ENCODE measurements at places on chromosomes 1 and 21.

DNA sequence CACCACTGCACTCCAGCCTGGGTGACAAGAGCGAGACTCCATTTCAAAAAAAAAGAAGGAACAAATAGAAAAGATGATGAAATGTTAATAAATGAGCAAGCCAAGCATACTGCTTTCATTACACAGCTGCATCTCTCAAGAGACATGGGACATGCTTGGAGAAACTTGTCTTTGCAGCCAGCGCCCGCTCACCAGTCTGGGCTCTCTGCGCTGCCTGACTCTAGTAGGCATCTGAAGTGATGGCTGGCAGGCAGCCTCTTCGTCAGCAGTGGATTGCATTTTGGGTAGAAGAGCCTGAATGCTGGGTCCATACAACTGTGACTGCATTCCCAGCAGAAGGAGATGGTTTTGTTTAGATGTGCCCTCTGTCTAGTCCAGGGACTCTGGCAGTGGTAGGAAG, 48.0 kb downstream of the IL6R start:
- DNase-seq = no peak

GRCh38 chr21:38597421-38597820, 99.1 kb upstream of the ERG start:
- no peak for DNase-seq

GRCh38 chr1:57934745-57935144, 510.9 kb upstream of the DAB1 start:
- DNase-seq = no peak

GRCh38 chr1:162151900-162152829, 82.7 kb downstream of the NOS1AP start:
- no peak for DNase-seq

DNA sequence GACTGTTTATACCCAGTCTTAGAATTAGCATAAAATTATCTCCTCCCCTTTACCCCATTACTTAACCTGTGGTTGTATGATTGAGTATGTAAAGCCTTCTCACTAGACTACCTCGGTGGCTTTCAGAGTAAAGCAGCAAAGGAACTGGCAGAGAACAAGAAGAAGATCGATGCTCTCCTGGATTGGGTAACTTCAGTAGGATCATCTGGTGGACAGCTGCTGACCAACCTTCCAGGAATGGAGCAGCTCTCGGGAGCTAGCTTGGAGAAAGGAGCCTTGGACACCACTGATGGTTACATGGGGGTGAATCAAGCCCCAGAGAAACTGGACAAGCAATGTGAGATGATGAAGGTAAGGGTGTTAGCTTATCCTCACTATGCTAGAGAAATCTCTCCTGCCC, 138.6 kb upstream of the BMP8A start:
- DNase-seq = no peak

GRCh38 chr1:15185617-15186016, 32.1 kb downstream of the TMEM51 start:
- DNase-seq = no peak

DNA sequence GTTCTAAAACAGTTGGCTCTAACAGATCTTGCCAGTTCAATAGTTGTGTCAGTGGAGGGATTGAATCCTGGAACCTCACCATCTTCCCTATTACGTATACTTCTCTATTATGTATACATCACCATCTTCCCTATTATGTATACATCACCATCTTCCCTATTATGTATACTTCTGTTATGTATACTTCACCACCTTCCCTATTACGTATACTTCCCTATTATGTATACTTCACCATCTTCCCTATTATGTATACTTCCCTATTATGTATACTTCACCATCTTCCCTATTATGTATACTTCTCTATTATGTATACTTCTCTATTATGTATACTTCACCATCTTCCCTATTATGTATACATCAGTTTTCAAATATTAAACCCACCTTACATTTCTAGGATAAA, 34.4 kb upstream of the HP1BP3 start:
- no peak for DNase-seq

DNA sequence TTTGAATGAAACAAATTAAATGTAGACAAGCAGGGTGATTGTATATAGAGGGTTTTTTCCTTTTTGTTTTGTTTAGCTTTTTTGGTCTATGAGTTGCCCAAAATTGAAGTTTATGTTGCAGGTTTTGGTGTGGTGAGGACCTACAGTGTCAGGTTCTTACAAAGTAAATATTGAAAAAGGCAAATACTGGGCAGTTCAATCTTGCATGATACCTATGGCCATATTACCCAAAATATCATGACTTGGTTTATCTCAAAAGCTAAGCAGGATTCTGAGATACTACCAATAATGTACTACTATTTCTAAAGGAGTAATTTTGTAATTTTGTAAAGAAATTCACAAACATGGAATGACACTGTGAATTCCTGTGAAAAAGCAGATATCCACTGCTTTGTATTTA, 1.8 kb downstream of the DNAJB4 start:
- DNase-seq = no peak

DNA sequence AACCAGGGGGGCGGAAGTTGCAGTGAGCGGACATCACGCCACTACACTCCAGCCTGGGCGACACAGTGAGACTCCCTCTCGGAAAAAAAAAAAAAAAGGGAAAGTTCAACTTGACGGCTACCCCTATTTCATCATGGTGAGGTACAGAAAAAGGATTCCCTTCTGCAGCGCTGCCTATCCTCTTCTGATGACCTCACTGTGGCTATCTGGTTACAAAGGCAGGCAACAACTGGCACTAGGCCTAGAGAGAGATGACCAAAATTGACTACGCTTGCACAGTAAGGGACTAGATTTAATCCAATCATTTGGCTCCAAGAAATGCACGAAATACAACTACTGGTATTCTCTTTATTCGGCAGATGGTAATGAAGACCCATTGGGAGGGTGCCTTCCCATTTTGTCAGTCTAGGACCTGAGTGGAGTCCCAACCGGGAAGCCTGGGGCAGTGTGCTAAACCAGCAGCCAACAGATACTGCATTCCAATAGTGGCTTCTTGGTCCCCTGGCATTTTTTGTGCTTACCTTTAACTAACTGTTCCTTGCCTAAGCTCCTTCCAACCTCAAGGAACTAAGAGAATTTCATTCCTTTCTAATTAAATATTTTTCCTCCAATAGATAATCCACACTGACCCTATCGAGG, 36.6 kb downstream of the ITPKB start:
- no peak for DNase-seq

DNA sequence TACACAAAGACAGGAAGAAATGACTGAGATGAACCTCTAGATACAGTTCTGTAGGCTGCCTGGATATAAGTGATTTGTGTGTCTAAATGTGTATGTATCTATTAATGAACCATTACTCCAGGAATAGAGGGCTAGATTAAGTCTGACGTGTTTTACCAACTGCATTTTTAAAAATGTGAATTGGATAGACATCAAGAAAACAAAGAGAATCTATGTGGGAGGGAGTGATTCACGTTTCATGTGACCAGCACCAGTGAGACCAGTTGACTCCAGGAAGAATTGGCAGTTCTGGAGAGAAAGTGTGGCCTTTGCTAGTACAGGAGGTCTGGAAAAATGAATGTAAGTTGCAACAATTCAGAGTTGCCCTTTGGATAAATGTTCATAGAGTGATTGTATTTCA, 53.4 kb upstream of the RGS21 start:
- no peak for DNase-seq

GRCh38 chr1:25694167-25695007, 77.8 kb downstream of the MAN1C1 start:
- DNase-seq = no peak

GRCh38 chr1:201753492-201753891, 75.5 kb upstream of the IPO9 start:
- no peak for DNase-seq

DNA sequence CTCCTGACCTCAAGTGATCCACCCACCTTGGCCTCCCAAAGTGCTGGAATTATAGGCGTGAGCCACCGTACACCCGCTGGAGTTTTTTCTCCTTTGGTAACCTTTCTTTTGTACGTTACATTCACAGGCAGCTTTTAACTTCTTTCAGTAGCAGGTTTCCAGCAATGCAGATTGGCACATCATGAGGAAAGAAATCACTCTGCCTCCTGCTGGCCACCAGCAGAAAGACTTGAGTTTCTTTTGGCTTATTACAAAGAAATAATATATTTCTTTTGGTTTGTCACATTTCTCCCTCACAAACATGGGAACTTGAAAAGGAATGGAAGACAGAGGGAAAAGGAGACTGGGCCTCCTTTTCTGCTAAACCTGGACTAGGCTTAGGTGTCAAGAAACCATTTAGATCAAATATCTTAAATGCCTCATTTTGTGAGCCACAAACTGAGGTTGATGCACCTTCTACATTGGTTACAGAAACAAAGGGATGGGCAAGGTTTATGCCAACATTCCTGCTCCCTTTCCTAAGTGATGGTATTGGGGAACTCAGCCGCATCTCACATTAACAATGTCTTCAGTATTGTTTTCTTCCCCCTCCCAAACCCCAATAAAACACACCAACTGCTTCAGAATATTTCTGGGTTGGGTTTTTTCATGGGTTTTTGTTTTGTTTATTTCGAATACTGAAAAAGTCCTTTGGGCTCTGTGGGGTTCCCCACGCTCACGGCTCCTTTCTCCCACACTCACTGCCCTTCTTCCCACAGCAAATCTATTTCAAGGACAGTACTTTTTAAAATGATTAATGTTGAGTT, 7.7 kb downstream of the ENSA start:
- DNase-seq = peak; percentile 77

- peak; percentile 62 for DNase-seq
These were observed 16.1 kb upstream of the IFFO2 start for GRCh38 chr1:18972531-18972930.

DNA sequence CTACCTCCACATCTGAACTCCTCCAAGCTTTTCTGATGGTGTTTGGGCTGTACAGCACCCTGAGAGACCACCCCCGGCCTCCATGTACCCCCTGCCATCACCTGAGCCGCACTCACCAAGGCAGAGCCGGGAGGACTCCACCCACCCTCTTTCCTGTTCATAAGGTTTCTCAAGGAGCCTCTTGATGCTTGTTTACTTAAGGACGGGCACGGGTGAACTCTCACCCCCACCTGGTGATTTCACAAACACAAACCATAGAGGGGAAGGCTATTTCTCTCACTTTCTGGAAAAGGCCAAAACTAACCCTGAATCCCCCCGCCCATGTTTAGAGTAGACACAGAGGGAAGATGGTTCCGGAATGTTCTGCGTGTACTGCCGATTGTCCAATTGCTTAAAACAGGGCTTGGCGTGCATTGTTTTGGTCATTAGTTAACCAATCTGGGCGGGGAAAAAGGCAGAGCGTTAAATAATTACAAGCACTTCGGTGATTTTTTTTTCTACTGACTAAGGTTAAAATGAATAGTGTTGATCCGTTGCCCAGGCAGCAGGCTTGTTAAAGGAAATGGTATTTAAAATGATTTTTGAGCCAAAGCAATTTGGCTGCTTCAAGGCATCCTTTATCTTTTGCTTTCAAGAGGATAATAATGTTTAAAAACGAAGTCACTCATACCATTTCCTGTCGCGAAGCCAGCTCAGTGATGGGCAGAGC, 279.8 kb upstream of the VAMP3 start:
- no peak for DNase-seq

DNA sequence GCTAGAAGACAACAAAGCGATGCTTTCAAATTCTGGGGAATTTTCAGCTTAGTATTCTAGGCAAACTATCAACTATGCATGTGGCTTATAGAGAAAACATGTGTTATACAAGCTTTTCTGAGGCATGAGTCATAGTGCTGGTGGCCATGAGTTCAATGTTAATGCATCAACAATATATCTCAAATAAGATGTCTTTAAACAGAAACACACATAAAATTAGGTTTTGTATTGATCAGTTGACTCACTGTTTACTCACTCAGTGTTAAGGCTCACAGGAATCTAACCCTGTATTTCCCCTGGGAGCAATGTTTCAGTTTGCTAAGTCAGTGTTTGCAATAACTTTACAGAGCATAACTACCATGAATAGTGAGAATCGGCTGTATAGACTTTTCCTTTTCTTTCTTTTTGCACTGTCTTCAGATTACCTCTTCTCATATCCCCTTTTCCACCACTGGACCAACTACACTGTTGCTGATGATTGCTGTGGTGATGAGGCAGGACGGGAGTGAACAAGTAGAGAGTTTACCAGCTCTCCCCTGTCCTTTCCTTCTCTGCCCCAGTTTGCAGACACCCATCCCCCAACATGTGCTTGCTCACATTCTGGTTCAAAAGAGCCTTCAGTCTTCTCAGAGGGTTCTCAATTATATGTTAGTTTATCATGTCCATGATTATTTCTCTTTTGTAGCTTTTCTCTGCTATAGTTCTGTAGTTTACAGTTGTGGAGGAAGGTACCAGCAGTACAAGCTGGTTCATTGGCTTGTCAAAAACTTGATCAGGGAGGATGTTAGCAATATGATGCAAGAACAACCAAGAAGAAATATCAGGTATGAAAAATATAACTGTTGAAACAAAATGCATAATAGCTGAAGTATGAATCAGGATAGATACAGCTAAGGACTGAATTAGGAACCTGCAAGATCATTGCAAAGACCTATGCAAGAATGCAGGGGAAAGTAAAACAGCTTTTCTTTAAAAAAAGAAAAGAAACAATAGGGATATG, 23.9 kb downstream of the CD2 start:
- DNase-seq = no peak

DNA sequence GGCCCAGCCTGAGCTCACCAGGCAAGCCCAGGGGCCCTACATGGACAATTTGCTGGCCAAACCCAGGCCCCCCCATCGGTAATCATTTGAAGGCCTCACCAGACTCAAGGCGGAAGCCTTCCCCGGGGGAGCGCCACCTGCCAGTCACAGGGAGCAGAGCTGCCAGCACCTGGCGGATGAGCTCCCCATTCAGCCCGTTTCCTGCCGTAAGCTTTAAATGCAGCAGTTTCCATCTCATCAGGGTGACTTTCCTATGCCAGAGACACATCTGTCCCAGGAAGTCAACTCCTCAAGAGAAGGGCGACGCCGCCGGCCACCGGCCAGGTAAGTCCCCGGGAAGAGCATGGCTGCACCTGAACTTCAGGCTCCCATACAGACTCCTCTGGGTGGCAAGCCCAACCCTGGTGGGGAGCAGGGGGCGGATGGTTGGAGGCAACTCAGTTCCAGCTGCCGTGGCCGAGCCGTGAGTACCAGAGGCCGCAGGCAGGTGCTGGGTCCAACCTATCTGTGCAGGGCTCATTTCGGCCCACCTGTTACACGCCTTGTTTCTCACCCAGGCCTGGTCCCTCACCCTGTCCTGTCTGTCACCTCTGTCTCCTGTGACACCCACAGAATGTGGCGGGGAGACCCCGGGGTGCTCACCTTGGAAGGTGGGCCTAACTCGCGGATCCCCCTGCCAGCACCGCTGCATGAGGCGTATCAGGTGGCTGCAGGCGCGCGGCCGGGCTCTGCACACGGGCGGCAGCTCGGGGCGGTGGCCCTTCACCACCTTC, 20.7 kb downstream of the RIPK4 start:
- no peak for DNase-seq

DNA sequence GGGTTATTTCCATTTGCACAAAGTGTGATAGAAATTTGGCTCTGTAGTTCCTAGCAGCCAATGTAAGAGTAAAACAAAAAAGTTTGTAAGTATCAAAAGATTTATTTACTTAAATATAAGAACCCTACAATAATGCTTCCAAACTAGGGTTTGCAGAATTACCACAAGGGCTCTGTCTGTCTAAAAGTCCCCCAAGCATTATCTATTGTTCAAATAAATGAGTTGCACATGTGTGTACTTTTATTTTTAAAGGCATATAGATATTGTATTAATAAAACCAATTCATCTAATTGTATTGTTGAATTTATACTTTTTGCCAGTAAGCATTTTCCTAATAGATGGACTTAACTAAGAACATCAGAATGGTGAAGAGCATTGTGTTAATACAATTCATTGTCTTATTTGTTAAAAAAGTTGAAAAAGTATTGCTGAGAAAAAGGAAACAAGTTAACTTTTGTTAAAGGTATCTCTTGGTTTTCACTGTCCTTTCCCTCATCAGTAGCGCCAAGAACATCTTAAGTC, 863 bp upstream of the PTPRC start:
- peak; percentile 39 for DNase-seq

- DNase-seq = no peak
These were observed 44.0 kb upstream of the DIPK1A start for GRCh38 chr1:93005252-93005598.
